D341Med (cell line): ENCODE measurements at places on chromosomes 2 and 18.

DNA sequence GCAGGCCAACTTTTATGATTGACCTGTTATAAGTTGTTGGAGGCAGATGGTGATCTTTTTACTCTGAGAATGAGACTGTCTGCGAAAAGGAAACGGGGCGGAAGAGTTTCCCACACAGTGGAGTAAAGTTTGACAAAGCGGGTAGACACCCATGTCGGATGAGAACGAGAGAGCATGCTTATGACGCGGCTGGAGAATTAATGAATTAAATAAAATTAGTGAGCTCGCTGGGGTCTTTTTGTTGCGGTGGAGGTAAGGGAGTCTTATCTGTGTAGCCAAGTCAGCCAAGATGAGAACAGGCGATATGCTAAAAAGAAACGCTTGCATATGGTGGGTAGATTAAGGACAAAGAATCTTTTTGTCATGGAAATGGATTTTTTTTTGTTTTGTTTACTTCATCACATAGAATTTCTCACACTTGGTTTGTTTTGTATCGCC lies 1.8 kb downstream of the SALL3 start:
- no peak for DNase-seq

DNA sequence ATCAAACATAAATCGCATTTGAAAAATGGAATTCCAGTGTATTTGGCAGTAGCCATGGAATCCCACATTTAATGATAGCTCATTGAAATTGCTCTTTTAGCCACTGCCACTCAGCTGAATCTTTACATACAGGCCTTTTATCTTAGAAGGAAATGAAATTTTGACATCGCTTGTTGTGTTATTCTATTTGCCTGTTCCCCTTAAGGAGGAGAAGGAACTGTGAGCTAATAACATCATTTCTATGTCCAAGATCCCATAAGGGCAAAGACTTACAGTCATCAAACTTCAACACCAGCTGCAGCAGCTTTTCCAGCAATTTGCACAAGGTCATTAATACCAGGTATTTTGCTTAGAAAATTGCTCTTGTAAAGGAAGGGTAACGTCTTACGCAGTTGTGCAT lies 6.0 kb upstream of the PDCL3 start:
- DNase-seq, result no peak

- peak; percentile 69 for DNase-seq
Observed at GRCh38 chr18:32019251-32019948, 775 bp downstream of the RNF125 start.

DNA sequence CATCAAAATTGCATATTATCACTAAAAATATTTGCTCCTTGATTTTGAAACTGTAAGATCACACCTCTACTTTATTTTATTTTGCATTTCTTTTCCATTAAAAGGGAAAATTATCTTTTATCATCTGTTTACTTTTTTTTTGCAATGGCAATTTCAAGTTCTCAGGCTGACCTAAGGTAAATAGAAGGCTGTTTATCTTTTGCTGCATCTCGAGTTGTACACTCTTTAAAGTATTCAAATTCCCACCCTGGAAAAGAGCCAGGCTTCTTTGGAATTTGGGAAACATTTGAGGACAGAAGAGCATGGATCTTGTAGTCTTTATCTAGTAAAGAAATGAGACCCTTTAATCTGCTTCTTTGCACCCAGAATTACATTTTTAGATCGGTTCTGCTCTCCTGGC lies 645.7 kb downstream of the SLC4A3 start:
- no peak for DNase-seq

DNA sequence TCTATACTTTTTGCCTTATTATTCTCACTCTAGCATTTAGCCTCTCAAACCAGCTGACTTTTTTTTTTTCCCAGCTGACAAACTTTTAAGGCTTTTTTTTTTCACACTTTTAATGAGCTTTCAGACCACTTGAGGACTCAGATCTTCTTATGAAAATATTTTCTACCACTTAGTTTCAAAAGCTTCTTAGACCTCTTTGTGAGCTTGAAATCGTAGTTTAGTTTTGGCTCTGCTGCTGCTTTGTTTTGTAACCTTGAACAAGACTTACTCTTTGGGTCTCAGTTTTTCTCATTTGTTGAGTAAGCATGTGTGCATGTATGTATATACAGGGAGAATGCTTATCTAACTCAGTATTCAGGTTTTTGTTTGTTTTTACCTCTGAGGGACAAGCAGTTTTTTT lies 3.5 kb downstream of the NBEAL1 start:
- DNase-seq, result no peak

DNA sequence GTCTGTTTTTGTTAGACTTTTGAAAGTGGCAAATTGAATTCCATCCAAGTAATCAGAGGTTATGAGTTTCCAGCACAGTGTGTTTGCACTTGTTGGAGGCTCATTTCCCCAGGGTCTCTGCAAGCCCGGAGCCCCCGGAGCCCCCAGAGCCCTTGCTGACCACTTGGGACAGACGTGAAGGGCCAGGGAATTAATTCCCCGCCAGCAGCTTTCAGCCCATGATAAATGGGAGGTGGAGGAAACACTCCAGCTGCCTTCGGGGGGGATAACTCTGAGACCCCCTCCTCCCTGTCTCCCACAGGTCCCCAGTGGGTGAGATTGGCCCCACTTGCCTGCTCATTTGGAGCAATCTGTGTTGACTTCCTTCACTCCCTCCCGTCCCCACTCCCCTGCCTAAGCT lies 79.2 kb downstream of the KLHL29 start:
- no peak for DNase-seq

- no peak for DNase-seq
Observed at GRCh38 chr2:112583497-112584133, 794 bp upstream of the CHCHD5 start.

DNA sequence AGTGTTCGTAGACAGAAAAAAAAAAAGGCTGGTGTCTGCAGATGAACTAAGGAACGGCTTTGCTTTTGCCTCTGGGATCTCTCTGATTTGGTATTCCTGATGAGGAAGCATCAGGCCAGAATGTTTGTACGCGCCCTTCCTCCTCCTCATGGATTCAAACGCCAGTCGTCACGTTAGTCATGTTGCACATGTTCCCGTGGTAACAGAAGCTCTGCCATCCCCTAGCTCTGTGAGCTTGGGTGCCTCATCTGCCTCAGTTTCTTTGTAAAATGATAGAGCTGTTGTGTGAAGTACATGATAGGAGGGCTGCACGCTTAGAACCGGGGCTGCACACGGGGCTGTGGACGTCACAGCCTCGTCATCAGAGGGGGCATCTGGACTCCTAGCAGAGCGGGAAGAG lies 47.0 kb downstream of the TSHZ1 start:
- DNase-seq, result no peak

- no peak for DNase-seq
Observed at GRCh38 chr2:154686162-154686561, 12.3 kb upstream of the KCNJ3 start.

DNA sequence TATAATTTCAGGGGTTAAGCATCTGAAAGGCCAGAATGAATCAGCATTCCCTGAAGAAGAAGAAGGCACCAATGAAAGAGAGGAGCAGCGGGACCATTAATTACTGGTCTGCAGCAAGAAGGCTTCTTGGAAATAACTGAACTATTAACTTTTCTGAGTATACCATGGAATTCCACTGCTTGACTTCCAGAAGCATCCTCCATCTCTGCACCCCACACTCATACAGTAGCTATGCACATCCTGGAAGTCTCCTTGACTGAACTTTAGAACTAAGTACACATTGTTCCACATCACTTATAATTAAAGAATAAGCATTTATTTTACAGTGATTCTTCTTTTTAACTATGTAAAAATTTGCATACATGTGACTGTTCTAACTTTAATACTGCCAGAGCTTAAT lies 131.5 kb downstream of the PPP1R1C start:
- no peak for DNase-seq

GRCh38 chr2:150595803-150596470 lies 108.5 kb upstream of the RND3 start:
- DNase-seq, result no peak

GRCh38 chr18:54515149-54515548 lies 75.9 kb upstream of the DYNAP start:
- DNase-seq, result no peak

DNA sequence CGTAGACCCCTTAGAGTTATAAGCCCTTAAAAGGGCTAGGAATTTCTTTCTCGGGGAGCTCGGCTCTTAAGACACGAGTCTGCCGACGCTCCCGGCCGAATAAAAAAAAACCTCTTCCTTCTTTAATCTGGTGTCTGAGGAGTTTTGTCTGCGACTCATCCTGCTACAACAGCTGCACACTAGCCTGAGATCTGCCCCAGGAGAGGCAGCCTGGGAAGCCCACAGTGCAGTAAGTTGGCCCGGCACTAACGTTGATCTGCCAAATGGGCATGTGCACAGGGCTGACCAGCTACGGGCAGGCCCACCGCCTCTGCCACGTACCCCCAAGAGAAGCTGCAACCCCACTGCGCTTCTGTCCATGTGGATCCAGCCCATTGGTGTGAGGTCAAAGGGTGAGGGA lies 8.4 kb upstream of the LIMS2 start:
- peak; percentile 22 for DNase-seq

GRCh38 chr2:189008555-189009262 lies 34.5 kb downstream of the COL3A1 start:
- DNase-seq, result no peak

GRCh38 chr2:128301021-128301420 lies 17.6 kb downstream of the HS6ST1 start:
- no peak for DNase-seq

GRCh38 chr2:105950521-105951383 lies 206.0 kb downstream of the NCK2 start:
- DNase-seq, result peak; percentile 74

- DNase-seq, result no peak
Observed at GRCh38 chr2:55761526-55761925, 67.9 kb upstream of the PNPT1 start.

- peak; percentile 43 for DNase-seq
Observed at GRCh38 chr2:226131299-226131784, 668.3 kb downstream of the IRS1 start.

DNA sequence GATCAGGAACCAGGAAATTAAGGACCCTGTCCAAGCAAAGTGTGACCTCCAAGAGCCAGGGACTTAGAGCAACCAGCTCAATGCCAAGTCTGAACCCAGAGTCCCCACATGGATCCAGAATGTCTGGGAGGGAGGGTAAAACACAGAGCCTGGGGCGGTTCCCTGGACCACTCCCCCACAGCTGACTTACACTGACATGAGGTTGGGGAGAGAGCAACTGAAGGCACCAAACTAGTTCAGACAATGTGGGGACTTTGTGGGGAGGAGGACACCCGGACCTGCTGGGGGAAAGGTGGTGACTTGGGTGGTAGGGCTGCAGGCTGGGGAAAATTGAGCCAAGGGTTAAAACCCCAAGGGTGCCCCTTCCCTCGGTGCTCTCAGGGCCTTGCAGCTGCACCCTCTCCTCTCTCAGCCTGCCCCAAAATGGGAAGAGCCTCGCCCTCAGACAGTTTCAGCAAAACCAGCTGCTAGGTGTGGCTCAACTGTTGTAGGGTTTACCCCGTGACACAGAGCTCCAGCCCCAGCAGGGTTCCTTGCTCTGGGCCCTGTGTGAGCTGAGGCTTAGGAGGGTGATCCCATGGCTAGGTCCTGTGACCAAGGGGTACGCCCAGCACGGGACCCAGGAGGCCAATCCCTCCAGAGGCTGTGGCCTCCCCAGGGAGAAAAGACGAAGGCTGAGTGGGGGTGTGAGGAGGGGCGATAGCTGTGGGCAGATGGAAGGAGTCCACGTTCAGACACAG lies 28.6 kb downstream of the MARCO start:
- DNase-seq, result no peak

GRCh38 chr2:174631009-174631981 lies 33.7 kb upstream of the WIPF1 start:
- DNase-seq, result no peak

DNA sequence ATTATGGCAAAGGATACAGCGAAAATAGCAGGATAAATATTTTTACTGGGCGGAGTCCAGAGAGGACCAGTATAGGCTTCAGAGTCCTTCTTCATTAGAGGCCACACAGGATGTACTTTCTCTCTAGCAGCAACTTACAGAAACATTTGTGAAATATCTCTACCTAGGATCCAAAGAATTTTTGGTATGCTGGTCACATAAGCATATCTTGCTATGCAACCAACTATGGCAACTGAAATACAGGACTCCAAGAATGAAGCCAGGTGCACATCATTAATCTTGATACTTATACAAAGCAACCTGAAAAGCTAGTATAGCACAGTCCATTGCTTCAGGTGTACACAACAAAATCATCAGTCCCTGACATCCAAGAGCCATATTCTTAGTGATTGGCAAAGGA lies 59.1 kb upstream of the NABP1 start:
- no peak for DNase-seq

GRCh38 chr2:20540587-20541293 lies 93.9 kb downstream of the RHOB start:
- DNase-seq, result no peak

DNA sequence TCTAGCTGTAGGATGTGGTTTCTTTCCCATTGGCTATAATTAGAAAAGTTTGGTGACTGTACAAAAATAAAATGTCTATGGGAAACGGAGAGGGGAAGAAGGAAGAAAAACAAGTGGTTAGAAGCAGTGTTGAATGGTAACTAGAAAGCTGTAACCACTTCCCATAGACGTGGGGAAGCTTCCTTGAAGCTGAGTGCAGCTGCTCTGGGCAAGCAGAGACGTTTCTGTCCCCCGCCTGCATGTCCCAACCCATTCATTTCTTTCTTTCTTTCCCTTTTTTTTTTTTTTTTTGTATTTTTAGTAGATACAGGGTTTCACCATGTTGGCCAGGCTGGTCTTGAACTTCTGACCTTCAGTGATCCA lies 367.8 kb upstream of the HS6ST1 start:
- no peak for DNase-seq

- DNase-seq, result no peak
Observed at GRCh38 chr2:154226931-154227330, 355.2 kb downstream of the GALNT13 start.

- no peak for DNase-seq
Observed at GRCh38 chr18:11504962-11505361, 104.4 kb upstream of the SLC35G4 start.

DNA sequence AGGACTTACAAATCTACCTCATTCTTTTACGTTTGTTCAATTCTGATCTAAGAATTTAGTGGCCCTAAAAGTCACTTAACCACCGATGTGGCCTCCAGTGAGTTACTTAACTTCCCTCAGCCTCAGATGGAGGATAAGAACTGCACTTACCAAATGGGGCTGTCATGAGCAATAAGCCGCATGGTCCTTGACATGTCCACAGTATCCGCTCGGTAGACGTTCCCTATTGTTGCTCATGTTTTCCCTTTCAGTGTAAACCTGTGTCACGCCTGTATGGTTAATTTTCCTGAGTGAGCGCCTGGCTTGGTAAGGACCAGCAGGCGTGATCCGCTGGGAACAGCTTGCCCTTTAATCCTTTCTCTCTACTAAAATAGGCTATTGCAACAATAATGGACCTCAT lies 20.3 kb downstream of the SEC11C start:
- DNase-seq, result no peak

- DNase-seq, result no peak
Observed at GRCh38 chr2:32915694-32916093, 31.1 kb upstream of the LTBP1 start.

- DNase-seq, result no peak
Observed at GRCh38 chr2:112623913-112624777, 21.6 kb upstream of the SLC20A1 start.
